ENCODE measurements at places on chromosomes 6 and 20. TPM values are rescaled to one million over a fixed set of nuclear protein-coding genes. Genes with fewer than 3 reads are reported as not detected.

Gene BCKDHB
- 15.3 TPM for total RNA-seq

Gene TOMM34
- 25.1 TPM for total RNA-seq

Gene ISM1
- total RNA-seq: not detected

DNA sequence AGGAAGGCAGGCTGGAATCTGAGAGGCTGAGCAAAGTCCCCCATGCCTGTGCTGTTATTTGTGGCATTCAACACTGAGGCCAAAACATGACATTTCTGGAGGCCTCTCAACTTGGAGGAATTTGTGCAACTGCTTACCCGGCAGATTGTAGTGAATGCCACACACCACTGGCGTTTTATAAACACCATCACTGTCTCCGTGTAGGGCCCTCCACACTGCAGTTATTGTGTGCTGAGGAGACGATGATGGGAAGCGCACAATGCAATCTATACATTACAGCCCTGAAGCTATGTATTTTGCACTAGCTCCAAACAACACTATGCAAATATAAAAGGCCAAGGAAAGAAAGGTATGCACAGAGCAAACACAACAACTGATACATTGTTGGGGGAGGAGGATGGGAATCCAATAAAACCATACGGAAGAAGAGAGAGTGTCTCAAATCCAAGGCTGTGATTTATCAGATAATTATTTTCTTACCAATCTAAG, 106.5 kb downstream of the SMLR1 start:
- no peak overlapping the region for H3K4me3 ChIP-seq
- no peak for DNase-seq
- no peaks in the 10 kb centered on the region for H3K27me3 ChIP-seq
- H3K27ac ChIP-seq: no peak overlapping the region
- no peaks in the 10 kb centered on the region for H3K4me1 ChIP-seq

Data from natural killer cell treated with Interleukin-12 subunit alpha and Interleukin-12 subunit beta and Interleukin-15 and Interleukin-18, amount 100 ng/mL, for 72 hours (primary cell).